ENCODE measurements at places on chromosomes 1 and 21.
A peak's percentile ranks its signal among the peaks of the same experiment; 100 is the strongest.

DNA sequence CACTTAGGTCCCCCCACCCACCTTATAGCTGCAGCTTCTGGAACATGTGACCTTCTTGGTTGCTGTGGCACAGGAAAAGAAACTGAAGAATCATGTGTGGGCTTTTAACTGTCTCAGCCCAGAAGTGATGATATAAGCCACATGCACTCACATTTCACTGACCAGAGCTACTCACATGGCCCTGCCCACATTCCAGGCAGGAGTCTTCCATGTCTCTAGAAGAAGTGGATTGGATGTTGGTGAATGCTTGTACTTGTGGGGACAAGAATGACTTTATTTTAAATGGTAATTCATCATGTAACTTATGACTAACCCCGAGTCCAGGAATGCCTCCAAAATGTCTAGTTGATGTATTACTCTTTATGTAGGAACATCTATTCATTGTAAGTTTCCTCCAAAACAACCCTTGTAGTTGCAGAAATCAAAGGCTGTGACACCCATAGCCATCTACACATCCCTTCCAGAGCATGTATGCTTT lies 15.8 kb upstream of the CAMK1G start:
- no peak for DNase-seq

DNA sequence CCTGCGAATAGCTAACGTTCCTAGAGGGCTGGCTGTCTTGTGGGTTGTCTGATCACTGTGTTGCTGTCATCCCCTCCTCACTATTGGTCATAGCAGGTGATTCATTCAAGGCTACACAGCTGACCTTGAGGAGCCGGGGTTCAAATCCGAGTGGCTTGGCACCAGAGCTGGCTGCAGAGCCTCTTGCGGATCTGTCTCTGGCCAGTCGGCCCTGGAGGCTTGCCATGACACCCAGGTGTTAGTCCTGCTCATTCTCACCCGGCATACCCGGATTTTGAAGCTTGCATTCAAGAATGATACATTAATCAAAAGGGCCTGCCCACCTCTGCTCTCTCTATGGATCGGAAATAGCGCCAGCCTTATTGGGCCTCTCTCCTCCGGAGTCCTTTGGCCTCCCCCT lies 110.4 kb downstream of the DHRS3 start:
- DNase-seq = no peak

- no peak for DNase-seq
Observed at GRCh38 chr21:34158866-34159835, 85.8 kb downstream of the MRPS6 start.

DNA sequence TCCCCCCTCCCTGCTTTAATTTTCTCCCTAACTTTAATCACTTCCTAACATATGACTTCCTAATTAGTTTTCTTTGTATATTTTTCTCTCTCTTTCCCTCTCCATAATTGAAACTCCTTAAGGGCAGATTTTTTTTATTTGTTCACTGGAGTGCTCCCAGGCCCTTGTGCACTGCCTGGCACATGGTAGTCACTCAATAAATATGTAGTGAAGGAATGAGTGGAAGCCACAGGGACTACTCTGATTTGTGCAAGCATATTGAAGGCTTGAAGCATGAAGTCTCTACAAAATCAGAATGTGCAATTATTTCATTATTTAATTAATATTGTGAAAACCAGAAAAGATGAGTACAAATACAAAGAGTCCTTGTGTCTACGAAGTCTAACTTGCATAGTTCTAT lies 41.5 kb downstream of the SNX7 start:
- DNase-seq = no peak

DNA sequence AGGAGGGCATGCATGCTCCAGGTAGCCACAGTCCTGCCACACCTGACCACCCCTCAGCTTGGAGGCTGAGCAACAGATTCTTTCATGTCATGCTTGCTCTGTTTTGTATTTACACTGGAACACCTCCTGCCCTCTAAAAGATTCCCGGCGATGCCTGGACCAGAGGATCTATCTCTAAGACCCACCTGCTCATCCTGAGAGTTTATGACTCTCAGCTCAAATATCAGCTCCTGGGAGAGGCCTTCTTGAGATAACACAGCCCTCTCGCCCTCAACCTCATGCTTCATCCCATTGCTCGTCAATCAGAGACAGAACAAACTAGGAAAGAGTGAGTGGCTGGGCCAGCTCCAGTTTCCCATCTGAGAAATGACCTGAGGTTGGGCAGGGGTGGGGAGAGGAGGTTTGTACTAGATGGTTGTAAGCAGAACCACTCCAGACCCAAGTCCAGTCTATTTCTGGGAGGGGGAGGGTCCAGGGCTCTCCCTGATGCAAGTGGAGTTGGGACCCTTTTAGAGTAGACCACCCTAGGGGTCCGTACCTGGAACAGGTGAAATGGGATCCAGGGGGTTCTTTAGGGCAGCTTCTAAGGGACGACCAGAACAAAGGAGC lies 524.5 kb downstream of the MATN1 start:
- no peak for DNase-seq

- peak; percentile 70 for DNase-seq
Observed at GRCh38 chr1:38558055-38558454, 301.5 kb downstream of the RRAGC start.

GRCh38 chr1:226915672-226915995 lies 24.5 kb upstream of the COQ8A start:
- no peak for DNase-seq

- DNase-seq = peak; percentile 20
Observed at GRCh38 chr1:192539297-192540092, 36.1 kb upstream of the RGS1 start.

DNA sequence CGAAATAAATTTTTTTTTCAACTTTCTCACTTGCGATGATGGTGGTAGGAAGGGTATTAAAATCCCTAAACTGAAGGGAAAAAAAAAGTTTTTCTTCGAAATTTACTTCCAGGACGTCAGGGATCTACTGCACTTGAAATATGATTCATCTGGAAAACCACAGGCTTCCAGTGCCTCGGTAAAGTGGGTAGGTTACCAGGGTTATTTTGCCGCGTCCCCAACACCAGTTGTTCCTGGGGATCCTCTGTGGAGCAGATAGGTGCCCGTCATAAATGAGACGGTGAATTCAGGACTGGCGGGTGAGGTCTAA lies 773 bp downstream of the RABIF start:
- no peak for DNase-seq

DNA sequence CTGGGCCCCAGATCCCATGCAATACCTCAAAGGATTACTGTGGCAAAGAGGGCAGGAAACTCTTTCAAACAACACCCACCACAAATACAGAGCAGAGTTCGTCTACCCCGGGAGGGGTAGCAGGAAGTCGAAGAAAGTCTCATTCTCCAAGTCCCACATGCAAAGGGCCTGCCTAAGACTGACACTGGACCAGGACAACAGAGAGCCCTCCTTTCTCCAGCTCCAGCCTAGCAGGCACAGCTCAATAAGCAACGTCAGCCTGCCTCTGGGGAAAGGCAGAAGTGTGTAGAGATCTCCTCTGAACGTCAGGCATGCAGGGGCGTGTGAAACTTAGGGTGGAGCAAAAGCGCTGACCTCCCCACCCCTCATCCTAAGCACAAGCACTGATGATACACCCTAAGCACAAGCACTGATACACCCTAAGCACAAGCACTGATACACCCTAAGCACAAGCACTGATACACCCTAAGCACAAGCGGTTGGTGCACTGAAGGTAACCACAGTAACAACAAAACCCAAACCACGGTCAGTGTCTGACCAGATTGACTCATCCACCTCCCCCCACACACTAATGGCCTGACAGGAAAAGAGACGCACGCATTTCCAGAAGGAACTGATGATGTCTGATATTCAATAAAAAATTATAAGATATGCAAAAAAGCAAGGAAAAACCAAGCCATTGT lies 1.3 kb downstream of the KRTAP12-3 start:
- no peak for DNase-seq

DNA sequence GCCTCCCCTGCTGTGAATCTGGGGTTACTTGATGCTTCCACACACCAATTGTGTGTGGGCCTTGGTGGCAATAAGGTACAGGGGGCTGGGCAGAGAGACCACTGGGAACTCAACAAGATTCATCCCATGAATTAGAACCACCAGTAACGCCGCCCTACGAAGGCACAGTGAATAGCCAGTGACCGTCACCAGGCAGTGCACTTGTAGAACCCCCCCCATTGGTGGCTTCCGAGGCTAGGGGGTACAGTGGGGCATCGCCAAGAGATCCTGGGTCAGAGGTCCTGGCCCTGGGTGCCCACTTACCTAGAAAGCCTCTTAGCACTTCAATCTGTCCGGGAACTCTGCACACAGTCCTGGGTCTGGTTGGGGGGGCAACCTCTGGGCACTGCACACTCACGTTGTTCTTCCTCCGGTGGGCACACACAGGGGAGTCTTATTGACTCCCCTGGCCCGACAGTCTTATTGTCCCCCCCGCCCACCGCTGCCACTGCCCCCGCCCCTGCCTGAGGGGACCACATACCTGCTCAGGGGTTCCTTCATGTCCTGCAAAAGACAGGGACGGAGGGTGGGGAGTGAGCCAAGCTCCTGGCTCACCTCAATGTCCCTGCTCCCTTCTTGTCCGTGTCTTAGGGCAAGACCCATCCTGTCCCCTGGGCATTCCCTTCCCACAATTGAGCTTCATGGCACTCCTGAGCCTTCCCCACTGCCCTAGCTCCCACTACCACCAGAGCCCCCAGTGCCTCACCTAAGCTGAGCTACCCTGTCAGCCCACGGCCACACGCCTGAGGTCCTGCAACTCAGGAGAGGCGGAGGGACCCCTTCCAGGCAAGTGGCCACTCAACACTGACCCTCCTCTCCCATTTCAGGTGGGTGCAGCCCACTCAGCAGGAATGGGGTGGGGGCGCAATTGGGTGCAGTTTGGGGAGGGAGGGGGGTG lies 2.5 kb upstream of the TRIM11 start:
- DNase-seq = no peak

- no peak for DNase-seq
Observed at GRCh38 chr1:147768101-147768500, 7.7 kb upstream of the GJA5 start.

GRCh38 chr1:117096951-117097408 lies 24.6 kb downstream of the TRIM45 start:
- no peak for DNase-seq

GRCh38 chr21:44494418-44494817 lies 39.1 kb downstream of the LRRC3 start:
- no peak for DNase-seq

DNA sequence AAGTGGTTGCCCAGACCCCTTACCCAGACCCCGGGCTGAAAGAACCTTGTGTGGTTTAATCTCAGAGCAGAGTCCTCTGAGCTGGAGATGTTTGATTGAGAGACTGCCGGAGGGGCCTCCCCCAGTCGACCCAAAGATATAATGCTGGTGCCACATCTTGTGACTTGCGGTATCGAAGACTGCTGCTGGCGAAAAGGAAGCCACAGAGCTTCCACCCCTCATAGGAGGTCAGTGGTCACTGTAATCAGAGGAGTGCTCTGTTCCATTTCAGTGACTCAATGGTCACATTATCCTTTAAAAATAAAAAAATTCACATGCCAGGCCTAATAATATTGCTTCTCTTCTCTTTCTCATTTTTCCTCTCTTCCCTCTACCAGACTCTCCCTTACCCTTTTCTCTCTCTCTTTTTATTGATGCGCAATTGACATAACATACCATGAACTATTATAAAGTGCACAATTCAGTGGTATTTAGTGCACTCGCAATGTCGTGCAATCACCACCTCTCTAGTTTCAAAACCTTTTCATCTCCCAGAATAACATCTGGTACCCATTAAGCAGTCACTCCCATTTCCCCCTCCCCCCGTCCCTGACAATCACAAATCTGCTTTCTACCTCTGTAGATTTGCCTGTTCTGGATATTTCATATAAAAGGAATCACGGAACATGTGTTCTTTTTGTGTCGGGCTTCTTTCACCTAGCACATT lies 52.6 kb upstream of the LYST start:
- no peak for DNase-seq

DNA sequence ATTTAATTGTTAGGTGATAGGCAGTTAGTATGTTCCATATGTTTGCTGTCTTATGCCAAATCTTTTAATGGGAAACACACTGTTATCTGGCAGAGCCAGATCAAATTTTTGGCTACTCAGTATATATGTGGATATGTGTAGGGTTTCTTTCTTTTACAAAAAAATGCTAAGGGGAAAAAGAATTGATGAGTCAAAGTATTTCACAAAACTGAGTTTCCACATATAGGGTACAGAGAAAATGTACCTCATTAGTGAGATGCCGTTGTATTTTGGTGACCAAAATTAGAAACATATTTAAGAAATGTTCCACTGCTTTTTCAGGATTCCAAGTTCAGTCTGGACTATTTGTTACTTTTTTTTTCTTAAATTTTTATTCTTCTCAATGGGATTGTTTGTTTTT lies 201.2 kb upstream of the PTGFR start:
- no peak for DNase-seq

- no peak for DNase-seq
Observed at GRCh38 chr1:172154551-172154950, 265.9 kb upstream of the C1orf105 start.

DNA sequence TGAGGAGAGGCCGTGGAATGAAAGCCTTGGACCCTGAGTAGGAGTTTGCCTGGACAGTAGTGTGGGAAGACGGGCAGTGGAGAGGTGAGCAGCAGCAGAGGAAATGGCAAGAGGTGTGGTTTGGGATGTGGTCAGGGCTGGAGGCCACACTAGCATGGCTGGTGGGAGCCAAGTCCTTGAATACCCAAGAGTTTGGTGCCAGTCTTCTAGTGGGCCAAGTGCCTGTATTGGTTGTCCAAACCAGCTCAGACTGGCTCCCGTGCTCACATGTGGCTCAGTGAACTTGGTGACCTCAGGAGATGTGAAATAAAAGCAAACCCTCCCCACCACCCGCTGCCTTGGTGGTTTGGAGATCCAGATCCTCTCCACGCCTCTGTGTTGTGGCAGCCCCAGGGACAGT lies 2.4 kb downstream of the GUCA2A start:
- no peak for DNase-seq
